ENCODE measurements at places on chromosomes 2 and 18.

- DNase-seq = no peak
These were observed 44.2 kb upstream of the SLC39A10 start for GRCh38 chr2:195612611-195613495.

- no peak for DNase-seq
These were observed 40.1 kb downstream of the AMER3 start for GRCh38 chr2:130795431-130795830.

DNA sequence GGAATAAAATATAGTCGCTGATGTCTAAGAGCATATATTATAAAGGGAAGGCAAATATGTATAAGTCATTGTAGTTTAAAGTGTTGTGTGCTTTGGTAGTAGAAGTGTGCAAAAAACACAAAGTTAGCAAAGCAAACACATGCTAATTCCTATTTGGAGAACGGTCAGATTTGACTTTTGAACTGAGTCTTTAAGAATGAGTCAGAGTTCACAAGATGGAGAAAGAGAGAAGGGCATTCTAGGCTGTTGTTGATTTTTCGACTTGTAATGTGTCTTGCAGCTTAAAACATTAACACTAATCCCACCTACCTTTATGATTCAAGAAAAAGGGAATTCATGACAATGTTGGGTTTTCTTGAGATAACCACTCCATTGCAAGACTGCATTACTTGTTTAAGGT is 98.1 kb downstream of the CRIM1 start:
- DNase-seq = no peak

GRCh38 chr18:54269893-54270844 is 852 bp downstream of the POLI start:
- DNase-seq = no peak

DNA sequence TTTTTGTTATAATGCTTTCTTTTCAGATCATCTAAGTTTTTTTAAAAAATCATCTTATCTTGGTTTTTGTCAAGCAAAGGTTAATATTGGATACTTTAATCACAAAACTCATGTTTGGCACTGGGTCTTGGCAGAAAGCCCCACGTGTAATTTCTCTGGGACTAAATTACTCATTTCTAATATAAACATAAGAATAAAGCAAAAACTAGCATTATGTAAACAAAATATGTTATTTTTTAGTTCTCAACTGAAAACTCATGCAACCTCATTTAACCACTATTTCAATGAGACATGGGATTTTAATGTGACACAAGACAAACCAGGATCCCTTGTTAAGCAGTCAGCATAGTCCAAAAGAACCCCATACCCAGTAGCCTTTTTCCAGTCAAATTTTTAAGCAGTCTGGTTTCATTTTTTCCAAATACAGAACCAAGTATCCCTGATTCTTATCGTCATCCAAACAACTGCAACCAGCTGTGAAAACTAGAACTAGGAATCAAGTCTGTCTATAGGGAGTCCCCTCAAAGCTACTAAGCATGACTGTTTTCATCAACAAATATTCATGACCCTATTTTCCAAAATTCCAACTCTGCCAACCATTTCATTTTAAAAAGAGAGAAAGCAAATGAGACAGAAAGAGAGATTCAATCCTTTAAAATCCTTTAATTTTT is 27.1 kb downstream of the PID1 start:
- no peak for DNase-seq

DNA sequence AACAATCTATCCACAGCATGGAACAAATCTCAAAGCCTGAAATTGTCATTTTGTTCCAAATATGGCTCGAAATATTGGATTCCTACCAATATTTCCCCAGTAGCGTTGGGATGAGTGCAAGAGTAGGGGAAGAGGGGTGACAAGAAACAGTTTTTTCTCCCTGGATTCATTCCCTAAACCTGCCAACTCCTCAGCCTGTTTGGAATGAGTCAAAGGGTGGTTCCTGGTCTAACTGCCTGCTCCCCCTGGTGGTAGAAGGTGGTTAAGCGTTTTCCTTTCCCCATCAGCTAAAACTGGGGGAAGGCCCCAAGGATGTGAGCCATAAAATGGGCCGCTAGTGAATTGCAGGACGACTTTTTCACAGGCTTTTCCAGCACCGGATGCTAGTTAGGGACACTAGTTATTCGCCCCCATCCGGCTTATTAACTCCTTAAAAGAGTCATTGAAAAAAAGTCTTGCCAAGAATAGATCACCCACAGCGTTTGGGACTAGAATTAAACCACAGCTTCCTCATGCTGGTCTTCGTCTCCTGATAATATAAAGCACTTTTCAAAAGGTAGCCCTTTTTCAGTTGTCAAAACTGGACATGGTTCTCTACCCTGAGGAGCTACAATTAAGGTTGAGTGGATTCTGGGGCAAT is 72.5 kb downstream of the DHRS9 start:
- peak; percentile 41 for DNase-seq

DNA sequence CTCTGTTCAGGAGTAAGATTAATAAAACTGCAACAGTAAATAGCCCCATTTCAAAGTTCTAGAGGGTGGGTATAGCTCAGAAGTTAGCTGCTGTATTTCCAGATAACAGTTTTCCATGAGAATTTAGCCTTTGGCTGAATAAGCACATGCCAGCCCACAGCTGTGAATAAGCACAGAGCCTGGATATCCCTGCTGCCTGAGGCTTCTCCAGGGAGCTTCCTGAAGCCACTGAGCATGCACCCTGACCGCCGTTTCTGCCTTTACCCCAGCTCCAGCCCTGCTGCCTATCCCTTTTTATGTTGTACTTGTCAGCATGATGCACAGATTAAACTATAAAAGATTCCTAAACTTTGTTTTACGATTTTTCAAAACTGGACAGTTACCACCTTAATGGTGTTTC is 85.3 kb downstream of the FEZ2 start:
- no peak for DNase-seq

GRCh38 chr2:12704378-12704777 is 12.4 kb upstream of the TRIB2 start:
- DNase-seq = no peak
